ENCODE measurements at places on chromosomes 12 and 14. TPM values are rescaled to one million over a fixed set of nuclear protein-coding genes. Genes with fewer than 3 reads are reported as not detected.

DNA sequence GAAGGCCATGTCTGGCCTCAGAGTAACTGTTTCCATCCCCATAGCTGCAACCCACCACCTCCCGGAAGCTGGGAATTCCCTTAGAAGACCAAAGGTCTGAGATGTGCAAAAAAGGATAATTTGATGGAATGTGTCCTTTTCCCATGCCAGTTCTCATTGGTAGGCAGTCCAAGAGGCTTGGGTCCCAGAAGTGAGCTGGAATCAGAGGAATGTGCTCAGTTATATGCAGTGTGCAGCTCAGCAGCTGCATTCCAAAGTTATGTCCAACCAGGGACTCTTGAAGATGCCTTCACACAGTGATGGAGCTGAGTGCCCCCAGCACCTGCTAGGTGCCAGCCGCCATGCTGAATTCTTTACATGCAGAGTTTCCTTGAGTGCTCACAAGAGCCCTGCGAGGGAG, 583.9 kb upstream of the TBX3 start:
- DNase-seq: no peak

The PTPN11 gene
- total RNA-seq: 96.8 TPM

The WDHD1 gene
- total RNA-seq: 2.6 TPM

DNA sequence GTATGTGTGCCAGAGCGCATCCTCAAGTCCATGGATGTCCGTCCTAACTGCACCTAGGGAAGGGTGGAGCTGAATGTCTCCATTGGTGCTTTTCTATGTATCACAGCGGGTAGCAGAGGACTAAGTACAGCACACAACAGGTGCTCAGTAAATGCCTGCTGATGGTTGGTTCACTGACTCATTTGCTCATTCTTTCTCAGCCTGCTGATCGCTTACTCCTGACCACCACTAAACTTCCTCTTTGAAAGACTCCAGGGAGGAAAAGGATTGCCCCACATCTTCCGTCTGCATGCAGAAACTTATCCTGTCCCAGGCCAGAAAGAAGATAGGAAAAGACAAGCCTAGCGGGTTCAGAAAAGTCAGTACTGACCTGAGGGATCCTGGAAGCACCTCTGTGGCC, 66.3 kb downstream of the B4GALNT3 start:
- DNase-seq: no peak

The CMKLR1 gene
- 8.4 TPM for total RNA-seq

The WIF1 gene
- total RNA-seq: 0.81 TPM

DNA sequence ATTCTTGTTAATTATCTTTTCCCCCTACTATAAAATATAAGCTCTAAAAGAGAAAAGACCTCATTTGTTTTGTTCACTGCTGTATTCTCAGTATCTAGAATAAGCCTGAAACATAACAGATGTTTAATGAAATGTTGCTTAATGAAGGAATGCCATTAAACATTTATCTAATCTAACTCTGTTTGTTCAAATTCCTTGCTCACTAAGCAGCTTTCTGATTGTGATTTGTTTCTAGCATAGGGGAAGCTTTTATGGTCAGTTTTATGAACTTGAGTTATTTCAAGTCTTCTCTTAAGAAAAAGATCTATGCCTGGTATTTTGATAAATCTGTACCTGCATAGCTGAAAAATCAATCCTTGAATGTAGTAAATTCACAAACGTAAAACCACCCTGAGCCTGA, 308.6 kb downstream of the CCDC91 start:
- no peak for DNase-seq

Data from mucosa of gallbladder (tissue), 1 donor.